Stimulated activated CD8-positive, alpha-beta memory T cell treated with anti-CD3 and anti-CD28 coated beads, Interleukin-12 subunit alpha, Interleukin-12 subunit beta, amount 100 ng/mL, for 1 hour (primary cell): ENCODE measurements at places on chromosomes 1 and 21.
A peak's percentile ranks its signal among the peaks of the same experiment; 100 is the strongest.

GRCh38 chr1:9992910-9993309 lies 4.1 kb upstream of the RBP7 start:
- no peak for DNase-seq

DNA sequence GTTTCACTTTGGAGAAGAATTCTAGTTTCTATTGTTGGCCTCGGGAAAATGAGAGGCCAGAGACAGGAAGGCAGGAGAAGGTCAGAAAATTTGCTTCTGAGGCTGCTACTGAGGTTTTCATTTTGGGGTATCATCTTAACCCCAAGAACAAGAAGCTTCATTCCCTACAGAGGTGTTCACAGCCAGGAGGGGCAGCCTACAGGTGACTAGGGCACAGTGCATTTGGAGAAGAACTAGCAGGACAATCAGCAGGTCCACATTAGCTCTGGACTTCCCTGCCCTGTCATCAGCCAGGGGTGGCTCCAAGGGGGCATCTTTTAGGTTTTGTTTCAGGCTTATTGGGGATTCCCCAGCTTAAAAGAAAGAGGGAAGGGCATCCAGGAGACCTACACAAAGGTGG lies 12.1 kb upstream of the ZNF496 start:
- DNase-seq = no peak

GRCh38 chr1:185862235-185862634 lies 128.0 kb downstream of the HMCN1 start:
- DNase-seq = no peak

DNA sequence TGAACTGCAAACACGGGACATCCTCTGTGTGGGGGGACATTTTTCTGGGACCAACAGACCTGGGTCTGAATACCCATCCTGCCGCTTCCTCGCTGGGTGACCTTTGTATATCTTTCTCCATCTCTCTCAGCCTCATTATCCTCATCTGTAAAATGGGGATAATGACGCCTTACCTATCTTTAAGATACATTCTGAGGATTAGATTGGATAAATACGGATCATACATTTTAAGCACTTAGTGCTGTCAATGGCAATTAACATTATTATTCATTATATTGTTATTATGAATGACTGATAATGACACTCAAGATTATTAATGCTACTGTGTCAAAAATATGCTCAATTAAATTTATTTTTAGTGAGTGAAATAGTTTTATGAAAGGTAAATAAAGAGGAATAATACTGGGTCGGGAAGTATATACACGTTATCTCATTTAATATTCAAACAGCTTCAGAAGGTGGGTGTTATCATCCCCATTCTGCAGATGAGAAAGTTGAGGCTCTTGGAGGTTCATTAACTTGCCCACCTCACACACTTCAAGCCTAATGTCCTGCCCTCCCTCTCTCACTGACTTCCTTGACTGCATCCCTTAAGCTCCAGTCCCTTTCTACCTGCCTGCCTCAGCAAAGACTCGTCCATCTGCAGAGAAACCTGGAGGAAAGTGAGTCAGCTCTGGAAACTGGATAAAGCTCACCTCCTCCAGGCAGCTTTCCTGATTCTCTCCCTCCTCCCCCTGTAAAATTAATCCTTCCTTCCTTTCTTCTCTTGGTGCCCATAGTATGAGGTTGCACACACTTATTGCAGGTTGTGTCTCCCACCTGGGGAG lies 120.7 kb upstream of the JUN start:
- DNase-seq = no peak

GRCh38 chr1:242629396-242629795 lies 104.9 kb upstream of the PLD5 start:
- DNase-seq = no peak

- DNase-seq = no peak
These were observed 5.5 kb downstream of the EFNA3 start for GRCh38 chr1:155083865-155084721.

DNA sequence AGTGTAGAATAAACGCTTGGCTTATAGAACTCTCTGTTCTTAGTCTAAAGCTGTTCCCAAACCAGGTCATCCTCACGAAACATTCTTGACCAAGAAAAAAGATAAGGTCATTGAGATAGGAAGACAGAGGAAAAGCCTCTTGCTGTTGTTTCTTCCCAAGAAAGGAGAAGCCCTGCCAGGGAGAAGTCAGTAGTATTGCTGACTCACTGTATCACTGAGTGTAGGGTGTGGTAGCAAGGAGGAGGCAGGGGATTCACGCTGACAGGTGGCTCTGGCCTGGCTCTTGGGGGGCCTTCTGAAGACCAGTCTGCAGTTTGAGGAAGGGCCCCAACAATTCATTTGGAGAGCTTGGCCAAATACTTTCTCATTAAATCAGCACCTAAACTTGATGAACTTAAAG lies 97.8 kb downstream of the CD247 start:
- DNase-seq = no peak

DNA sequence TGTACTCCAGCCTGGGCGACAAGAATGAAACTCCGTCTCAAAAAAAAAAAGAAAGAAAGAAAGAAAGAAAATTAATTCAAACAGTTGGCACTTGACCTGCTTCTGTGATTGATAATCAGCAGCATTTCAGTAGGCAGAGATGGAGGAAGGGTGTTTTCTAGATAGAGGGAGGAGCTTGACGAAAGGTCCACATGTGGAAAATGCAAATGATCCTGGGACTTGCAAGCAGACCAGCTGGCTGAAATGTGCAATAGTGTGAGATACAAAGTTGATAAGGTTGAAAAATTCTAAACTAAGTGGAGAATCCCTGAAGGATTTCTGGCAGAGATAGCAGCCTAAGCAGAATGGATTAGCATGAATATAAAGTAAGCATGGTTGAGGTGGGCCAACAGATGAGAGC lies 4.2 kb downstream of the ELAPOR1 start:
- DNase-seq = no peak

GRCh38 chr21:37139902-37140301 lies 66.8 kb downstream of the TTC3 start:
- no peak for DNase-seq

DNA sequence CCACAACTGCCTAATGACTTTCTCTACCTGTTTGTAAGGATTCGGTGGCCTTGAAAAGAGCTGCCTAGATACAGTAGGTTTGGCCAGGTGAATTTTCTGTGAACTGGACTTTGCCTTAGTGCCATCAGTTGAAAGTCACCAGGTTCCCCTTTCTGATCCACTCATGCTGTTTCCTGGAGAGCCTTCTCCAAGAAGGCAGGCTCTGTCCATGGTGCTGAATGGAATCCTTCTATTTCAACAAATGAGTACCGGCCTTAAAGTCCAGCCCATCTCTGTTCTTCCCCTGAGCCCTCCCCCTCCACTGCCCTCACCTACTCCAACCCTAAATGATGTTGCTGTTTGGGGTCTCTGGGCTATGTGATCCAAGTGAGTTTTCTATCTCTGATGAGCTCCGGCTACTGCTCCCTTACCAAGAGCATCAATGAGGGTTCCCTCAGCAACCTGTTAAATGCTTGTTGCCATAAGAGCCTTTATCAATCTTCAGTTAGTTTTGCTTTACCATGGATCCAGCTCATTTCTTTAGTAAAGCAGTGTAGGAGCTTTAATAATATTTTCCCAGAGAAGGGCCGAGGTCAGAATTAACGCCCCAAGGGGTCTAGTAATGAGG lies 500.4 kb downstream of the PTPRU start:
- no peak for DNase-seq

DNA sequence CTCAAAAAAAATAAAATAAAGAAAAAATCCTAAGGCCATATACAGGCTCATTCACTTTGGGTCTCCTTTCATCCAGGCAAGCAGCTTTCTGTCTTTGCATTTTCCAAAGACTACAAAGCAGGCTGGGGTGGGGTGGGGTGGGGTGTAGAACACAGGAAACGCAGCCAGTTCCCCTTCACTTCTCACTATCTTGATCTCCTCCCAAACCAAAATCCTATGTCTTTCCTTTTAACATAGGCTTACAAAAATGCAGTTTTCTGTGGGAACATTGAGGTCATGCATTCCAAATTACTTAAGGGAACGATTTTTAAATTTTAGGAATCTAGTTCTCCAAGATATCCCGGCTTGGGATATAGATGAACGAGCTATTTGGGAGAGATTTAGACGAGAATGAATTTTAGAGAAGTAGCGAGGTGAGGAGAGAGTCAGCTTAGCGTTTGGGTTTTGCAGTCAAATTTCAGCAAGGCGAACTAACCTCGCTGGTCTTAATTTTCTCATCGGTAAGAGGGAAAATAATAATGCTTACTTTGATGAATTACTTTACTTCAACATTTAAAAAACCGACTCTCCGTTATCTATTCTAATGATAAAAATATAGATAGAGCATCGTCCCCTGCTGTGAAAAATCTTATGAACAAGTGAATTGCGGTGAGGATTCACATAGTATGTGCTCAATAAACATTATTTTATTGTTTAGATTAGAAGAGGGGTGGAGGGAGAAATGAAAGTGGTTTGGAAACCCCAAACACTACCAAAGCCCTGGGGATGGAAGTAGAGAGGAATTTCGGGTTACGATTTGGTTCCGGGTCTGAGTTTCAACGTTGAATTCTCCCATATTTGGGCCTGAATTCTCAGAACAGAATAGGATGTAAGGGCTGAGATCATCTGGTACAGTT lies 735 bp upstream of the STX12 start:
- no peak for DNase-seq

GRCh38 chr1:226700861-226701260 lies 38.2 kb downstream of the ITPKB start:
- no peak for DNase-seq

- no peak for DNase-seq
These were observed 226.2 kb upstream of the IRF2BP2 start for GRCh38 chr1:234836045-234836681.

DNA sequence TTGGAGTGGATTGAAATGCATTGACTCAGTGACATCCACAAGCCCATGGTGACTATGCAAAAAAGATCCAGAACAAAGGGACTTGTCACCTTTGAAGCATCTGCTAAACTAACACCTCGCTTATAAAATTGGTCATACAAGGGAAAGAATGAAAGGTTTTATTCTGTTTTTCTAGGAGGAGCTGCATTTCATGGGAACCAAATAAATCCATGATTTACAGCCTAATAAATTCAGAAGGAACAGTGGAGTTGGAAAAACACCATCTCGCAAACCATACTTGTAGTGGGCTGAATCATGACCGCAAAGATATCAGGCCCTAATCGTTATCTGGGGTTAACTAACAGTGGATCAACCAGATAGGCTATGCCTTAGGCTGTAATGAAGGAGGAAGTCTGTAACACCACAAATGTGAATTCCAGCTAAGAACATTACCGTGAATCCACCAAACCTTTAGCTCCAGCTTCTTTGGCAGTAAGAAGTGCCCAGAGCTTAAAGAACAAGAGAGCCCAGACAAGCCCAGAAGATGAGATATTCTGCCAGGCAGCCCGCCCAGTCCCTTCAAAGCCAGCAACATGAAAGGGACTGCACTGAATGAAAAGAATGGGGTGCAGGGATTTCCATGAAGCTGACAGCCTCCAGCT lies 27.4 kb downstream of the RSPH1 start:
- no peak for DNase-seq

DNA sequence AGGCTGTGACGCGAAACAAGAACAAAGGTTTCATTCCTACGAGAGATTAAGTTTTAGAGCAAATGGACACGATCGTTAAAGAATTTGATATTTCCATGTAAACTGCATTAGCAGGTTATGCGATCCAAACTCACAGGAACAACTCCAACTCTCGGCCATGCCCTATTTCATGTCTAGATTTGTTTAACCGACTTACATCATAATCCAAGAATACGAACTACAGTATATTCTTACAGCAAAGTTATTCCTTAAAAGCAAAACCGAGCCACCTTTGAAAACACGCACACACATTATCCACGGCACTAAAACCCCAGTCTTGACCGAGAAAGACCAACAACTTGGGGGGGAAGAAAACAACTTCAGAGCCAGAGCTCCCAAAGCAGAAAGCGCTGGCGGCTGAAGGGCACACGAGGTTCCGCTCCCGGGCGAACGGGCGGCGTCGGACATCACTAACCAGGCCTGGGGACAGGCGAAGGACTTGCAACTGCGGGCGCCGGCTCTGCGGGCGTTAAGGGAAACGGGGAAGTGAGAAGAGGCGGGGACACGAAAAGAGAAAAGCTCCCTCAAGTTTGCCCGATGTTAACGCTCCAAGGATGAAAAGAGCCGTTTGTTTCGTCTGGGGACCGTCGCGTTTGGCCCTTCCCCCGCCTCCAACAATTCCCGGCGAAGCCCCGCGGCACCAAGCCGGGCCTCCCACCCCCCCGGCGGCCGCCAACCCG lies 690 bp downstream of the B3GALNT2 start:
- DNase-seq = peak; percentile 15

GRCh38 chr1:38068220-38068979 lies 21.8 kb upstream of the POU3F1 start:
- DNase-seq = no peak

- no peak for DNase-seq
These were observed 801 bp downstream of the TRAF5 start for GRCh38 chr1:211327346-211327921.

DNA sequence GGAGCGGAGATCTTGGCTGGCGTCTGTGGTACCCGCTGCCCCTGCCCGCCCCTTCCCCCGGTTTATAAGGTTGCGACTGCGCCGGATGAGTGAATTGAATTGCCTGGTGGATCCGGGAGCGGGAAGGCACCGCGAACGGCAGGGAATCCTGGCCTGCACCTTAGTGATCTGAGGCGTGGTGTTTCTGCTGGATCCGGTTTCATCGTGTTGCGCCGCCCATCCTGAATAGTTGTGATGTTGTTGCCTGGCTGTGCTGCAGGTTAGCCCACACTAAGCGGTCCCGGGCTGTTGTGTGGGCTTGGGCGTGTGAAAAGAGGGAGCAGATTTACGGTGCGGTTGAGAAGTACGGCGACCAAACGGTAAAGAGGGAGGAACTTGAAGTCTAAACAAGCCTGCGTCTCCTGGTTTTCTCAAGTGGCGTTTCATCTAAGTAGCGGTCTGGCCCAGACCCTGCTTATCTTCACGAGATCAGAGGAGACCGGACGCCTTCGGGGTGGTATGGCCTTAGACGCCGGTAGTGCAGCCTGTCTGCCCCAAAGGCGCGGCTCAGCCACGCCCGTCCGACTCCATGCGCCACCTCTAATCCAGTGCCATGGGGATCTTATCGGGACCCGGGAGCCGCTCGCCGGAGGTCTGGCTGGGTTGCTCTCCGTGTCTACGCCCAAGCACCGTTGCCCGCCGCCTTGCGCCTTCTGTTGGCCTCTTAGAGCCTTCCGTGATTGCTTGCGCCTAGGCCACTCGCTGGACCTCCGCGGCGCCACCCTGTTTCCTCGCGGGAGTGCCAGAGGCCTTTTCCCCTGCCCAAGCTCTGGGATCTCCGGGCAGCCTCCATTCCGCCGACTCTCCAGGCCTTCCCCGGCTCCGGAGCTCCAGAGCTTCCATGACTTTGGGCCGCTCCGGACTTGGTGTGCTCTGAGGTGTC lies 87.5 kb upstream of the RHOU start:
- no peak for DNase-seq

GRCh38 chr1:232568331-232568852 lies 61.5 kb downstream of the SIPA1L2 start:
- no peak for DNase-seq

- no peak for DNase-seq
These were observed 847 bp upstream of the RORC start for GRCh38 chr1:151832318-151832980.

GRCh38 chr21:46637952-46638746 lies 2.7 kb downstream of the PRMT2 start:
- DNase-seq = no peak
